Stimulated activated CD8-positive, alpha-beta memory T cell treated with anti-CD3 and anti-CD28 coated beads, Interleukin-12 subunit alpha, Interleukin-12 subunit beta, amount 100 ng/mL, for 4 hours (primary cell): ENCODE measurements at places on chromosomes 2 and 18.

DNA sequence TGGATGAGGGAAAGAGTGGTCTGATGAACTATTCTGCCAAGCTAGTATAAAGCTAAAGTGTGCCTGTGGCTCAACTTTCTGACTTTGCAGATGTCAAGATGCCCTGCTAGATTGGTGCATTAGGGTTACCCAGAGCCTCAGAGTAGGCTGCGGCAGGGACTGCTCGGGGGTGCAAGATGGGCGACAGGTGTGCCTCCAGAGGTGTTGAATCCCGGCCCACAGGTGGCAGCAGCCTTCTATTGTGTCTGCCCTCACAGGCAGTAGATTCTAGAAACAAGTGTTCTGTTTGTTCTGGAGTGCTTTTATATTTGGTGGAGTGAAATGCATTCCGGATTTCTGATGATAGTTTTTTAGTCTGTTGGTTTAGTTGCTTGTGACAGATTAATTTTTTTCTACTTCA lies 131.6 kb upstream of the IL1R2 start:
- no peak for DNase-seq

- no peak for DNase-seq
Observed at GRCh38 chr2:205212357-205212756, 469.9 kb upstream of the NRP2 start.

DNA sequence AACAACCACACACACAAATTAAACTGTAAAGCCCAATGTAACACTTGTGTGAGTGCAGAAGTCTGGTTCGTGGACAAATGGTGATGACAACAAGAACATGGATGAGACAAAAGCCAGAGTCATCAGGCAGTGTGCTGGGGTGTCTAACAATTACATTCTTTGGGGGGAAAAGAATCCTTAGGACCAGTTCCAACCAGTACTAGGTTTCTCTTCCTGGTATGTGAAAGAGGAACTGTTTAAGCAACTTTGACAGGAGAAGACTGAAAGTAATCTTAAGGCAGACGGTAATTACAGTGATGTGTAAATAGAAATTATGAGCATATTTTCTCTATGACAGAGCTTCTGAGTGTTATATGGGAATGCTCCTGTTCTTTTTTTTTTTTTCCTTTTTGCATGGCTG lies 133.4 kb downstream of the AFF3 start:
- no peak for DNase-seq

DNA sequence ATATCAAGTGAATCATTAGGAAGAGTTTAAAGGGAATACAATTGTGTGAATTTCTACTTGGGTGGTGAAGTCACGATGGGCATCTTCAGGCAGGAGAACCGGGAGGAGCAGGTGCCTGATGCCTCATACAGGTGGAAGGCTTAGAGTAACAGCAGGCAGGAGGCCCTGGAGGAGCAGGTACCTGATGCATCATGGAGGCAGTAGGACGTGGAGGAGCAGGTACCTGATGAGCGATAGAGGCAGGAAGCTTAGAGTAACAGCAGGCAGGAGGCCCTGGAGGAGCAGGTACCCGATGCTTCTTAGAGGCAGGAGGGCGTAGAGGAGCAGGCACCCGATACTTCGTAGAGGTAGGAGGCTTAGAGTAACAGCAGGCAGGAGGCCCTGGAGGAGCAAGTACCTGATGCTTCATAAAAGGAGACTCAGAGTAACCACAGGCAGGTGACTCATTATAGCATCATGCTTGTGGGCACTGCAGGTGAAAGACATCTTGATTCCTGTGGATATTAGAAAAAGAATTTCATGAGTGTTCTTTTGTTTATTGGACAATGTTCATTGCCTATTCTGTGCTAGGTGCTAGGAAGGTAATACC lies 133.9 kb downstream of the ATP9B start:
- no peak for DNase-seq

GRCh38 chr2:234969306-234970098 lies 17.7 kb downstream of the SH3BP4 start:
- DNase-seq, result no peak

- no peak for DNase-seq
Observed at GRCh38 chr2:61620244-61621159, 82.3 kb upstream of the XPO1 start.

DNA sequence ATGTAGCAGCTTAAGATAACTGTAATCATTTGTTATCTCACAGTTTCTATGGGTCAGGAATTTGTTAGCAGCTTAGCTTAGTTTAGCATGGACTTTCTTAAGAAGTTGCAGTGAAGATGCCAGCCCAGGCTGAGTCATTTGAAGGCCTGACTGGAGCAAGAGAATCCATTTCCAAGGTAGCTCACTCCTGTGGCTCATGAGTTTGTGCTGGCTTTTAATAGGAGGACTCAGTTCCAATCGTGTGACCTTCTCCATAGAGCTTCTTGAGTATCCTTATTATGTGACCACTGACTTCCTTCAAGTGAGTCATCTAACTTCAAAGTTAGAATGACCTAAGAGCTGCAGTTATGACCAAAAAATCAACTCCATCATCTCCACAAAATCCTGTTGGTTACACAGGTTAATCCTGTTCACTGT lies 1.4 kb downstream of the GPATCH11 start:
- no peak for DNase-seq

GRCh38 chr2:102258386-102259074 lies 52.8 kb upstream of the IL1RL1 start:
- DNase-seq, result no peak

GRCh38 chr2:74845217-74845751 lies 11.4 kb downstream of the HK2 start:
- DNase-seq, result no peak

GRCh38 chr18:34951625-34952379 lies 89.4 kb upstream of the MAPRE2 start:
- no peak for DNase-seq

DNA sequence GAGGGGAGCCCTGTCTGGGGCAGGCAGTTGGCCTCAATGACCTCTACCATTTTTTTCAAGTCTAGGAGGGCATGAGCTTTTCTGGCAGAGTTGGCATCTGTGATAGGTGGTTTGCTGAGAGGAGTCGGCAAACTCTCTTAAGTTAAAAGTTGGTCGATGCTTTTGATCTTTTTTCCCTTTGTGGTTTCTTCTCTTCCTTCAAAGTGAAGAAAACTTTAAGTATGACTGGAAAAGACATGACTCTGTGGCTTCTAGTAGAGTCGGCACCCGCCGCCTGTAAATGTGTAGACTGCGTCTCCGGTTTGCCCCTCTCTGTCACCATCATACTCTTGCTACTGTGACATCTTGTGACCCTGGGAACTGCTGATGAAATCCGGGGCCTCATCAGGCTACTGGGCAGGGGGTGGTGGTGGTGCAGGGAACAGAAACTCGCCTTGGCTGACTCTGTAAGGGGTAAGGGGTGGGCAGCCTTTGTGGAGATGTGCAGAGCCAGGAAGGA lies 21.1 kb downstream of the INPP5D start:
- no peak for DNase-seq

DNA sequence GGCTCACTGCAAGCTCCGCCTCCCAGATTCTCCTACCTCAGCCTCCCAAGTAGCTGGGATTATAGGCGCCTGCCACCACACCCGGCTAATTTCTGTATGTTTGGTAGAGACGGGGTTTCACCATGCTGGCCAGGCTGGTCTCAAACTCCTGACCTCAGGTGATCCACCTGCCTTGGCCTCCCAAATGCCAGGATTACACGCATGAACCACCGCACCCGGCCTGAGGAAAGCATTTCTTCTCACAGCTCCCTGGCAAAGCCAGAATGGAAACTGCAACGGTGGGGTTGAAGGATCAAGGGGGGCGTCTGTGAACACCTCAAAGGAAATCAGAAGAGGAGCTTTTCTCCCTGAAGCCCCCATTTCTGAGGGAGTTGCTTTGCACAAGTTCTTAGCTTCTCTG lies 11.2 kb upstream of the TEX51 start:
- no peak for DNase-seq

DNA sequence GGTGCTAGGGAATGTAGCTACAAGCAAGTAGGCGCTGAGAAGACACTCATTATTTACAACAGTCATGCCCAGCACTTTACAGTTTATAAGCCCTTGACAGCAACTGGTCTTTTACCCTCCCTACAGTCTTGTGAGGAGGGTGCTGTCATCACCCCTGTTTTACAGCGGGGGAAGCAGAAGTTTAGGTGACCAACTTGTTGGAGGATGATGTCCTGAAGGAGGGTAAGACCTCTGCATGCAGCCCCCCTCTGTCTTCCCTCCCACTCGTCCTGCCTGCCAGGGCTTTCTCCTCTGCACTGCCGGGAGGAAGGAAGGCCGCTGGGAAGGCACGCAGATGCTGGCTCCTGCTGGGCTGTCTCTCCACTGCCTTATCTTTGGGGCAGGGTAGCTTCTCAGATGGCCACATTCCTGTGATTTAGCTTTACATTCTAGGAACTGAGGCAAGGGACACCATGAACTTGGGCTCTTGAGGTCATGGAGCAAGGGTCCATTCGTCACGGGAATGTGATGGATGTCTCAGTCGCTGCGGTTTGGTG lies 972 bp downstream of the IL1R1 start:
- no peak for DNase-seq

DNA sequence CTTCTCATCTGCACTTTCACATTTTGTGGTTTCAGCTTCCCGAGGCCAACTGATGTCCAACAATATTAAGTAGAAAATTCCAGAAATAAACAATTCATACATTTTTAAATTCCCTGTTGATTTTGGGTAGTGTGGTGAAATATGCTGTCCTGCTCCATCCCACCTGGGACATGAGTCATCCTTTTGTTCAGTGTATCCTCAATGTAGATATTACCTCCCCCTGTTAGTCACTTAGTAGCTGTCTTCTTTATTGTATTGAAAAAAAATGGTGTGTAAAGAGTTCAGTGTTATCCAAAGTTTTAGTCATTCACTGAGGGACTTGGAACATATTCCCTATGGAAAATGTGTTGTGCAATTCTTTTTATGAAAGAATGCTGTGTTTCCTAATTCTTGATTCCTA lies 348.1 kb downstream of the SOCS6 start:
- no peak for DNase-seq

DNA sequence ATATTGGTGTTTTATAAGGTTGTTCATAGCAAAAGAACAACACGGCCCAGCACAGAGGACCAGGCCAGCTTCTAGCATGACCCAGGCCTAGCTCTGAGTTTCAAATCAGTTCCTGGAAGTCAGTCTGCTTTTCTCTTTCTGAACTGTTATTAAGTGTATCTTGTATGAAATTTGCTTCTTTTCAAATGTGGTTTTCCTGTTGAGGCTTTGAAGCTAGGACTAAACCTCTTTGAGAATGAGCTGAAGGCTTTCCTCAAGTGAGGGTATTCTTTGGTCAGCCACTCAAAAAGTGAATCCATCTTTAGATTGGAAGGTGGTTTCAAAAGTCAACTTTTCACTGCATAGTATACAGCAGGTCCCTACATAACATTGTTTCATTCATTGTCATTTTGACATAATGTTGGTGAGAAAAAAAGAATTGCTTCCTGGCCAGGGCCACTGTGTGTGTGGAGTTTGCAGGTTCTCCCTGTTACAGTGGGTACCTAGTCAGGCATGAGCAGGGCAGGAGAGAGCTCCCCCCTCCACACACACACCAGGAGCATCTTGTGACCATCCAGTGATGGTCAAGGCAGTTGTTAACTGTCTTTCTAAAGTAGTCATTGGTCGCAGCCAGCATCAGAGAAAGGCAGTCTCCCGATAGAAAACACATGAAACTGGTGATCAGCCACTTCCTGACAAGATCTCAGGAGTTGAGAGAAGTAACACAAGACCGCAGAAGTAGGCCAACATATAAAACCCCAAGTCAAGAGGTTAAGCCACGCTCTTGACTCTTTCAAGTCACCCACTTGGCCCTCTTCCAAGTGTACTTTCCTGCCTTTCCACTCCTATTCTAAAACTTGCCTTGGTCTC lies 6.7 kb upstream of the ACAA2 start:
- no peak for DNase-seq

GRCh38 chr2:198957181-198957580 lies 500.6 kb downstream of the SATB2 start:
- no peak for DNase-seq

DNA sequence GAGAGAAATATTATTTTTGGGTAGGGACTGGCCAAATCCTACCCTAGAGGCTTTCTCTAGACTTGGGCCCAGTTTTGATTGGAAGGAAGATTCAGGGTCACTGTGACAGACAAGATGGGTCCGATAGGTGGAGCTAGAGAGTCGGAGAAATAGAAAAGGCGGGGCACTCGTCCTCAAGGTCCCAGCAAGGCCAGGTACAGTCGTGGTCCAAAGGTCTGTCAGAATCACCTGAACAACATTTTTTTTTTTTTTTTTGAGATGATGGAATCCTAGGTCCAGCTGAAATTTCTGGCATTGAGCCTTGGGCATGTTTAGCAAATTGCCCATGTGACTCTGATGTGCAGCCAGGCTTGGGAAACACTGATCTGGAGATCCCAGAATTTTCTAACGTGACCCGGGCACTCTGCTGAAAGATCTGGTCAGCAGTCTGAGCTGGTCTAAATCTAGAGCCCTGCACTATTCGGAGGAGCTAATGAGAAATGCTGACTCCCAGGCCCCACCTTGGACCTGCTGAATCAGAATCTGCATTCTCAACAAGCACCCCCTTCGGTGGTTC lies 23.0 kb upstream of the NTSR2 start:
- DNase-seq, result peak; percentile 19

DNA sequence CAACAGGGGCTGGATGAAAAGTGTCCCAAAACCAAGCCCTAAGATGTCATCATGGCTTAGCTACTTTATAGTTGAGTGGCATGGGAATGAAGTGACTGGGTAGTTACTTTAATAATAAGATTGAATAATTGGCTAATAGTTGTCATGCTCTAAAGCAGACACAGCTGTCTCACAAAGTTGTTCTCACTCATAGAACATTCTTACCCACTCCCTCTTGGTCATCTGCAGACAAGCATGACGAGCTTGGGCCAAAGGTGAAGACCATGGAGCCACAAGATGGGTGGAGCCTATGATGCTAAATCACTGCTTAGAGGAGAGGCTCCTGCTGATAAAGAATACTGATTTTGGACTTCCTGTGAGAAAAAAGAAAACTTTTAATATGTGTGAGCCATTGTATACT lies 62.4 kb upstream of the MMADHC start:
- DNase-seq, result no peak

DNA sequence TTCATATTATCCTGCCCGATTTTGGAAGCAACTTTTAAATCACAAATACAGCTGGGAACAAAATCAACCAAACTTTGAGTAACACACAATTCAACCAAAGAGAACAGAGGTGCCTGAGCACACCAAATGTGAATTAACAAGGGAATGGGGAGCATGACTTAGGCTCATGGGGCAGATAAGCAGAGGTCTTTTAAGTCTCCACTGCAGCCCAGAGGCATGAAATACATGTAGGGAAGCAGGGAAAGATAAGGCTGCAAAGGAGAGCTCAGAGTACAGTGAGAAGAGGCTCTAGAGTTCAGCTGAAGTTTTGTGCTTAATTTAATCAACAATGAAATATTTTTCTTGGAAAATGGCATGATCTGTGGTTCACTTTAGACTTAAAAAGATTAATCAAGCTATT lies 49.0 kb downstream of the CYTIP start:
- DNase-seq, result no peak
